Ecto neural progenitor cell (in vitro differentiated cells): ENCODE measurements at places on chromosomes 16 and 17.

DNA sequence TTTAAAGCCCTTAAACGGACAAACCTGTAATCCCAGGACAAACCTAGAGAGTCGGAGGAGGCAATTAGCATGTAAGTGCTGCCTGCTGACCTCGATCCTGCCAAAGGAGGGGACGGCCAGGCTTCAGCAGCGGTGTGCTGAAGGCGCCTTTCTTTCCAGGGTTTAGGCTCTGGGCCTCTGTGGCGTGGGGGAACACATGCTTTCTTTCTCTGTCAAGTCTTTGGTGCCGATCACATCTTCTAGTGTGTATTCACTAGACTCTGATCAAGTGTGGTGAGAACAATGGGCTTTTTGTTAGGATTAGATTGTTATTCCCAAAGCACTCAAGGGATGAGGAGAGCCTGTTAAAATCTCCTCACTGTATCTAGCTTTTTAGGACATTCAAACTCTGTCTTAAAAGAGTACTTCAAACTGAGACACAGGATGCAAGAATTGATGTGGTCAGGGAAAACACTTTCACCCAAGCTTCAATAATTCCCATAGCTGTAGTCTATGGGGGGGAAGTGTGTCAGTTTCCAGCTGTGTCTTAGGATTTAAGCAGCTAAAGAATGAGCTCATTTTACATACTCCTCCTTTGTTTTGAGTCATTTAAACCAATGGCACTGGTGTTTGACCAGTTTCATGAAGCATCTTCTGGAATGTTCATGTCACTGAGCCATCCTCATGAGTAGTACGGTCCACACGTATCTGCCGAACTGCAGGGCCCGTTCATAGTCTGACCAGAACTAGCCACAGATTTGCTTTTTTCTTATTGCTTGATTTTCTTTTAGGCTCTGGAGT lies 51.2 kb downstream of the RPA1 start:
- DNase-seq: no peak

GRCh38 chr17:17944242-17944641 lies 28.0 kb downstream of the TOM1L2 start:
- no peak for DNase-seq

- peak; percentile 73 for DNase-seq
Measured at GRCh38 chr17:29042679-29043538, at the start of gene PIPOX. Gene PIPOX, plus strand, starts transcription at chr17:29043141. Its CDS starts 85 bp downstream, at chr17:29043226.

DNA sequence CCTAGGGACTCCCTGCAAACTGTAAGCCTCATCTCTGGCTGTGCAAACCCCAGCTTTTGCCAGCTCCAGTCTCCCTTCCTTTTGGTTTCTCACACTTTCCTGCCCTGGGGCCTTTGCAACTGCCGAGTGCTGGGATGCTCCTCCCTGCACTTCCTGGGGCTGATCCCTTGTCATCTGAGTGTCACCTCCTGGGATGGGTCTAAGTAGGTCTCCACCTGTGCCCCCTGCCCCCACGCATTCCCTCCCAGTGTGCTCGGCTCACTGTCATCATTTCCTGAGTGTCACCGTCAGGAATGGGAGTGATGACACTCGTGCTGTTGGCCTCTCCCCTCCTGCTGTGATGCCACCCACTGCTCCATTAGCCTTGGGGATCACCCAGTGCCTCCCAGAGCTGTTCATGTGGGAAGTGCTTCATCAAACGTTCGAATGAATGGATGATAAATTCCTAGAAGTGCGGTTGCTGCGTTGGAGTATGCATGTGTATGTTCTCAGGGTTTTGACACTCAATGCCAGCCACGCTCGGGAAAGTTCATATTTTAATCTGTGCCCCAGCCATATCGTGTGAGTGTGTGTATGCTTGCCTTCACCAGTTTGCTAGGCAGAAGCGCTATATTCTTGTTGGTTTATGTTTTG lies 189.9 kb downstream of the NTN1 start:
- no peak for DNase-seq

GRCh38 chr17:65305116-65305515 lies 167.9 kb downstream of the RGS9 start:
- no peak for DNase-seq

DNA sequence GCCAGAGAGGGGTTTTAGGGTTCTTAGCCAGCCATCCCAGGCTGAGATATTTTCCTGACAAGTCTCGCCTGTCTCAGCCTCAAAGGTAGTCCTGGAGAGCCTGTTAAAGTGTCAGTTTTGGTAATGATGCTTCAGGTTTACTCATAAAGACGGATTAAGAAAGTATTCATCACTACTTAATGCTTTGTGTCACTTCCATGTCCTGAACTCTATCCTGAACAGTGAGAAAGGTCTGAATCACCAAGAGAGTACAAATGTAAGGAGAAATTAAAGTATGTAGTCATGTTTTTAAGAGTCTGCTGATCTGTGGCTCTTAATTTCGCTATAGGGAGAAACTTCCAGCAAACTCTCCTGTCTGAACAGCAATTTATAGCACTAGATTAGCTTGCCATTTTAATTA lies 14.0 kb downstream of the RPGRIP1L start:
- DNase-seq: no peak

DNA sequence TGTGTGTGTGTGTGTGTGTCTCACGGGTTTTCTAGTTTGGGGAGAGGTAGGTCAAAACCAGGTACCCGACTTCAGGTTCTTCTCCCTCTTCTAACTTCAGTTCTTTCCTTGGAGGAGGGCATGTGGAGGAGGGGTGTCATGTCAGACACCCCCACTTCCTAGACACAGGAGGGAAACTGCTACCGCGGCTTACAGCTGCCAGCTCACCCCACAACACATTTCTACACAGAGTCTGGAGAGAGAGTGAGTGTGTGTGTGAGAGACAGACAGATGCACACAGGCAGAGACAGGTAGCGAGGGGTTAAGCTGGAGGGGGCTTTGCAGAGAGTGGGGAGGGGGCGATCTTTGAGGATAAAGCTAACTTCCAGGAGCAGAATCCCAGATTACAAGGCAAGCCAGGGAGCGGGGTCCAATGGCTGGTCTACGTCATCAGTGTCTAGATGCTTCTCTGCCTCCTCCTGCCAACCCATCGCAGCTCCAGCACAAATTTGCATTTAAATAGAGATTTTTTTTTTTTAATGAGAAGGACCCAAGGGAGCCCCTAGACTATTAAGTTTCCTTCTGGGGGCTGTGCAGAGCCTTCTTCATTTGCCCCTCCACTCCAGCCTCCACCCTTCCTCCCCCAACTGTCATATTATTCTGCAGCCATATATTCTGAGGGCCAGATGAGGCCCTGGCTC lies 48.9 kb downstream of the MRM1 start:
- DNase-seq: no peak

- no peak for DNase-seq
Measured at GRCh38 chr16:12898551-12898950, 2.8 kb upstream of the SHISA9 start.

GRCh38 chr16:84611041-84611440 lies 6.8 kb downstream of the COTL1 start:
- DNase-seq: no peak

- DNase-seq: no peak
Measured at GRCh38 chr16:66386629-66387622, 20.4 kb downstream of the CDH5 start.

GRCh38 chr16:74275711-74276110 lies 20.9 kb upstream of the PSMD7 start:
- no peak for DNase-seq

- DNase-seq: no peak
Measured at GRCh38 chr17:72350073-72350472, 229.3 kb downstream of the SOX9 start.

DNA sequence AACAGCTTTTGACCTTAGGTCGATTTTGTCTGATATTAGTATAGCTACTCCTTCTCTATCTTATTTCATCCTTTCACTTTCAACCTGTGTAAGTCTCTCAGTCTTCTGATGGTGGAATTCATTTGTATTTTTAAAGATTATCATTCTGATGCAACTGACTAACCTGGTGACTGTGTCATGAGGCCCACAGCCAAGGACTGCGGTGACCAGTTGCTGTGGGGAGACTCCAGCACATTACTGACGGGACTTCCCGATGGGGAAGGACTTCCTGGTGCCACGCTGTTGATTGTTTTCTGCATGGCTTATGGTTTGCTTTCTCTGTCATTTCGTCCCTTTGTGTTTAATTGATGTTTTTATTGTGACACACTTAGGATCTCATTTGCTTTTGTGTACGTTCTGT lies 34.2 kb downstream of the RMI2 start:
- DNase-seq: no peak

- DNase-seq: no peak
Measured at GRCh38 chr16:74035816-74036215, 260.8 kb upstream of the PSMD7 start.

GRCh38 chr16:46801428-46802049 lies 29.4 kb downstream of the C16orf87 start:
- no peak for DNase-seq

GRCh38 chr17:61054436-61054835 lies 345.2 kb upstream of the TBX2 start:
- DNase-seq: no peak

DNA sequence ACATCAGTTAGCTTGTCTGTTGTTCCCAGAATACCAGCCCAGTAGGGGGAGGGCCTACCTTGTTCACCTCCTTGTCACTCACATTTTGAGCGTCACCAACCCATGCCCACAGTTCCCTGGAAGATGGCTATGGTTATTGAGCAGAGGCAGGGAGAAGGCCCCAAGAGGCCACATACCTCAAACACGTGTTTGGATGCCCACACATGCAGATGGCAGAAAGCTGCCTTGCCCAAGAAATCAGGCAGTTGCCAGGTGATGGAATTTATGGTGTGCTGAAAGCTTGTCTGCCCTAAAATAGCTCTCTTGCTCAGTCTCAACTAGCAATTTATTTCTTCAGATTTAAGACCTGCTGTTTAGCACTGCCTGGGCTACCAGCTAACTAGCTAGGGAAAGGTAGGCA lies 16.5 kb upstream of the CMTM4 start:
- no peak for DNase-seq

DNA sequence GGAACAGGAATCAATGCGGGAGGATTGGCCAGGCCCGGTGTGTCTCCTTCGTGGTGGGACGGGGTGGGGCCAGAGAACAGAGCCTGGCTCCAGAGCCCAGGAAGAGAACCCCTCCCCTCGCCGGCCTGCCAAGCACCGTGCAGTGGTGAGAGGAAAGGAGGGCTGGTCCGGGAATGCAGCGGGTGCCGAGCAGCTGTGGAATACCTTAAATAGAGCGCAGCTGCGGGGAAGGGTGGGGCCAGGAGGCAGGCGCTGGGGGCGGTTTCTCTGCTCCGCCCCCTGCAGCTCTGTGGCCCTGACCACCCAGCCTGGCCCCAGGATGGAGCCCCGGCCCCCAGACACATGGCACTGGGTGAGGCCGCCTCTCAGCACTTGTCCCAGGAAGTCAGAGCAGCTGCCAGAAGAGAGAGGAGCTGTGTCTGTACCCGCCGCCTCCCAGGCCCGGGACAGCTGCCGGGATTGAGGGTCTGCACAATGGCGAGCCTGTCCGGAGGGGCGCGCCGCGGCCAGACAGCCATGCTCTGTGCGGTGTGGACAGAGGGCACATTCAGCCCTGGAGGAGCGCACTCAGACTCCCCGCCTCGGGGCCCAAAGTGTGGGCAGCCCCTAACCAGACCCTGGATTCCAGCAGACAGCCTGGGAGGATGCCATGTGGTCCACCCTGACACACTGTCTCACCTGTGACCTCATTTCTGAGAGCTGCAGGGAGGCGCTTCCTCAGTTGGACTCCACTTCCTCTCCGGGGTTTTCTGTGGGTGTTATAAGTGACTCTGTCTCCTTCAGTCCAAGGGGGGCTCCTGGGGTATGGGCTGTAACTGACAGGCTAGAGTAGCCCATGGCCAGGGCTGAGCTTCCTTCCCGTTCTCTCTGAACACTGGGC lies 268.8 kb downstream of the SEC14L1 start:
- DNase-seq: peak; percentile 80

DNA sequence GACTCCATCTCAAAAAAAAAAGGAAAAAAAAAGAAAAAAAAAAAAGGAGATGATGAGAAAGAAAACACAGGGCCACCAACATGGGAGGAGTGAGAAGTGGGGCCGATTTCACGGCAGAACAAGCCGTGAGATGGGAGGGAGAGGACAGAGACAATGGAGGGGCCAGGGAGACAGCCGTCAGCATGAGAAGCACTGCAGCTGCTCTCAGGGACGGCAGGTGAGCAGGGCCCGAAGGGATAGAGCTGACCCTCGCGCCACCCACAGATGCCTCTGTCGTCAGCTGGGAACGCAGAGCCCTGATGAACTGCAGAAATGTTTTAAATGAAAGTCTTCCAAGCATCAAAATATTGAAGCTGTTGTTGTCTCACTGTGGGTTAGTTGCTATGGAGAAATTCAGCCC lies 20.3 kb downstream of the PITPNM3 start:
- no peak for DNase-seq
